ENCODE measurements at places on chromosomes 1 and 21.

DNA sequence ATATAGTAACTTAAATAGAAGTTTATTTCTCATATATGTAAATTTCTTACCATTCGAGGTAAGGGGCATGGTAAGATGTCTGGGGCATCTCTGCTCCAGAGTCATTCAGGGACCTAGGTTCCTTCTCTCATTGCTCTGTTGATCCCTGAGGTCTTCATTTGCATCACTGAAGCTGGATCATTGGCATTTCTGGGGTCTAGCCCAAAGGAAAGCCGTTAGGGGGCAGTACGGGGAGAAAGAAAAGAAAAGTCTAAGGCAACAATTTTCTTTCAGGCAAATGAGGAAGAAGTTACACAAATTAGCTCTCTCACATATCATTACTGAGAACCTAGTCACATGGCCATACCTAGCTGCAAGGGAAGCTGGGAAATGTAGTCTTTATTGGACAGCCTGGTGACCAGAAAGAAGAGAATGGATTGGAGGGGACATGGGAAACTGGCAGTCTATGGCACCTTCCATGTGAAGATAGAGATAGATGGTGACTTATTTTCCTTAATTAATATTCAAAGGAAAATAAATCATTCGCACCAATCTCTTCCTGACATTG is 10.2 kb upstream of the SUSD4 start:
- DNase-seq: no peak

DNA sequence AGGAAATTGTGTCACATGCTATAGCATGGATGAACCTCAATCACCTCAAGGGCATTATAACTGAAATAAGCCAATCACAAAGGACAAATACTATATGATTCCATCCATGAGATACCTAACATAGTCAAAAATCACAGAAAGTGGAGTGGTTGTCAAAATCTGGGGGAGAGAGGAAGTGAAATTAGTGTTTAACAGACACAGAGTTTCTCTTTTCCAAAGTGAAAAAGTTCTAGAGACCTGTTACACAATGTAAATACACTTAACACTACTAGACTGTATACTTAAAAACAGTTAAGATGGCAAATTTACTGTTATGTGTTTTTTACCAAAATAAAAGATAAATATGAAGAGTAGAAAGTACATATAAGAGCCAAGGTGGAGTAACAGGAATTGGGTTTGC is 31.8 kb downstream of the ZNF644 start:
- DNase-seq: no peak

DNA sequence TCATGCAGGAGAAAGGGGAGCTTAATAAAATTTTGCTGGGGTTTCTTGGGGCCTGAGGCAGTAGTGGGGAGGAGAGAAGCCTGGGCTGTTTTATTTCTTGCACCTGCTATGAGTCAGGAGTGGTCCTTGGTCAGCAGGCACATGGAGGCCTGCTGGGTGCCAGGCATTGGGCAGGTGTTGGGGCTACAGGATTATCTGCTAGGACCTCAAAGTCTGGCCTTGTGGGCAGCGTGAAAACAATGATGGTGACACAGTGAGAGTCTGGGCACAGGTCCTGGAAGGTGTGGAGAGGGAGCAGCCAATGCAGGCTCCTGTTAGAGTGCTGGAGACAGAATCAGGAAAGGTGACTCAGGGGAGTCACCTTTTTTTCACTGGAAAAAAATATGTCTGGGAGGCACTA is 17.2 kb downstream of the ROR1 start:
- DNase-seq: no peak

GRCh38 chr1:46492871-46493270 is 3.2 kb downstream of the DMBX1 start:
- no peak for DNase-seq

DNA sequence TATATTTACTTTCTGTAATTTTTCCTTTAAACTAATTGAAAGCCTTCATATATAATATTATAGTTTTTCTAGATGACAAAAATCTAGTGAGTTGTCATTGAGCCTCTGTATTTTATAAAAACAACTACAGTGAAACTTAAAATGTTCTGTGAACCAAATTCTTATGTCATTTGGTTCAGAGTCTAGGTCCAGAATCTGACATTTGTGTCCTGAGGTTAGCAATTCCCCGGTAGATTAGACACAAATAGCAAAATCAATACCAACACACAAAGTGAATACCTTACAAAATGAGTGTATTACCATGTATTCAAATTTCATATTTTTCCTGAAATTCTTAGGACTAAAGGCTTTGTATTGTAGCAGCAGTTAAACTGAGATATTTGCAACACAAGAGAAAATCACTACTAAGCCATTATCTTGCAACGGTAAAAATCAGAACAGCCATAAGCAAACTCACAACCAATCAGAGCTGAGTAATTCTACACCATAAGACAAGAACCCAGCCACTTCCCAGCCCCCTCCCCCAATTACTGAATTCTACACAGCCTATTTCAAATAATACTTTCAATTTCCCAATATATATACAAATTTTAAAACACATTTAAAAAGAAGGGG is 573.5 kb downstream of the SMYD3 start:
- no peak for DNase-seq

DNA sequence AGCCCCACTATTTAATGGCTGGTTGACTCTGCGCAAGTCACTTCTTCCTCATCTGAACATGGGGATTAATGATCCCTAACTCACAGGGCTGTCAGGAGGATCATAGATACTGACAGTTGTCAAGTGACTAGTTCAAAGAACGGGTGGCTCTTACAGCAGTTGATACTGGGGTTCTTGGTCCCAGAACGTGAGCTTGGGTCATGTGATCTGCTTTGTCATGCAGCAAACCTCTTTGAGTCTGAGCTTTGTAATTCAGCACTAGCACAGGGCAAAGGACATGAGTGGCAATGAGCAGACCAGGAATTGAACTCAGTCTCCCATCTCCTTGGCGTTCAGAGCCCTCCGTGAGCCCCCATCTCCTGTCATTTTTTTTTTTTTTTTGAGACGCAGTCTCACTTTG is 64.4 kb downstream of the TRABD2B start:
- no peak for DNase-seq

GRCh38 chr1:201947697-201948008 is 1.3 kb upstream of the LMOD1 start:
- no peak for DNase-seq

DNA sequence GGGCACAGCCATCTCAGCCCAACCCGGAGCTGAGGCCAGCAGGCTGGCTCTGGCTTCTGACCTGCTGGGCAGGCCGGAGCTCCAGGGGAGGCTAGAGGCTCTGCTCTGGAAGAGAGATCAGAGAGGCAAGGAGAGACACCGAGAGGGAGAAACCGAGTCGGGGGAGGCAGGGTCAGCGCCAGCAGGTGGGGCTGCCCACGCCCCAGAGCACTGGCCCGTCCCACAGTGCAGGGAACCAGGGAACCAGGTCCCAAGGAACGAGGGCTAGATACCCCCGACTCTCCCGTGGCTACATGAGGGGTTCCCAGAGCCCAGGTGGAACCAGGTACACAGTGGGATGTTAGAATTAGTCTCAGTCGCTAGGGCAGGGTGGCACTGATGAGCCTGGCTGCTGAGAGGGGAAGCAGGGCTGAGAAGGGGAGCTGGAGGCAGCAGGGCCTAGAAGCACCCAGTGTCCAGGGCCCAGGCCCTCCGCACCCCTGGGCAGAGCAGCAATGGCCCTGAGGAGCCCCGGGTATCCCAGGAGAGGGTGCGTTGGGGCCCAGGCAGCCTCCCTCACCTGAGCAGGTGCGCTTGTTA is 2.1 kb downstream of the MASP2 start:
- no peak for DNase-seq

DNA sequence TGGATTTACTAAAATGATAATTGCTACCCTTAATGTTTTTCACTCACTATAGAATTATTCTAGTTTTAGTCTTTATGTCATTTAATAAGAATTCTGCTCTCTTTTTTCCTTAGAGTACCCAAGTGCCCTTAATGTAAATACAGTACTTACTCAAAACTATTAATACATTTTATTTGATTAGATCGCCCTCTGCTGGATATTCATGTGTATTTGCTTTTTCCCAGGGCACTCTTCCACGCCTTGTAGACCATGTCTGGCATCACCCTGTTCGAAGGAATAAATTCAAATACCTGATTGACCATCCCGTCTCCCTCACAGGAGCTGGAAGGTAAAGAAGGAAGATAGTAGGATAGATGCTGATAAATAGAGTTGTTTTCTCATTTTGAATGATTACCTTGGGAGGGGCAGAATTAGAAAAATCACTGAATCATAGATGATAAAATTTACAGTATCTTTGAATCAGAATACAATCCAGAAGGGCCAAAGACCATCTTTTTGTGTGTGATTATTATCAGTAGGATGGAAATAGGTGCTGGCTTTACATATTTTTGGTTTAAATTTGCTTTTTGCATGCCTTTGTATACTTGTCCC is 4.1 kb downstream of the AXDND1 start:
- DNase-seq: no peak

DNA sequence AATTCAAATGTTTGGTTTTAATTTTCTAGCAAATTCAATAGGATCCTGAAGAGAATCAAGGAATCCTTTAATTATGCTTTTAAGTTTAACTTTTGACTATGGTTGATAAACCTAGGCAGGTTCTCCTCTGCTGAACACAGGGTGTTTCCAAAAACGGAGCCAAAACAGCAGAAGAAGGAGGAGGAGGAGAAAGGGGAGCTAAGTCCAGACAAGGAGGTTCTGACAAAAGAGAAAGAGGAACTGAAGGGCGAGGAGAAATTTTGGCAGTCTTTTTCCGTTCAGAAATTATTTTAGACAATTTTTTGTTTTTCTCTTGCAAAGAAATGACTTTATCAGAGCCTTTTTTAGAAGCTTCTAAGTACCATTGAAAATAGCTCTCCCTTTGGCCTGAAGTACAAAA is 33.2 kb upstream of the FNBP1L start:
- DNase-seq: no peak

DNA sequence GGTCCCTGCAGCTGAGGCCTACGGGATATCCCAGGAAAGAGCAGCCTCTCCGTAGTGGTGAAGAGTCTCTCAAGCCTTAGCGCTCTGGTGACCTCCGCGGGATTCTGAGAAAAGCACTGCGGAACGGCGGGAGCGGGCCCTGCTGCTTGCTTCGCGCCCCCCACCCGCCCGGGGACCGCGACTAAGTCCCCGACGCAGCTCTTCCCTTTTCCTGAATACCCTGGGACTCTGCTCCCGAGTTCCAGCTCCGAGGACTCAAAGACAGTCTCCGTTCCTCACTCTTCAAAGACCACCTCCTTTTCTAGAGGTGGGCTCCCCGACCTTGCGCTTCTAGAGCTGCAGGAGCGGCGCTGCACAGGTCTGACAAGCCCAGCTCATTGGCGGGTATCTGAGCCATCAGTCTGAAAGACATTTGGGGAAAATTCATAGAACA is 3.6 kb upstream of the PRRX1 start:
- DNase-seq: no peak

DNA sequence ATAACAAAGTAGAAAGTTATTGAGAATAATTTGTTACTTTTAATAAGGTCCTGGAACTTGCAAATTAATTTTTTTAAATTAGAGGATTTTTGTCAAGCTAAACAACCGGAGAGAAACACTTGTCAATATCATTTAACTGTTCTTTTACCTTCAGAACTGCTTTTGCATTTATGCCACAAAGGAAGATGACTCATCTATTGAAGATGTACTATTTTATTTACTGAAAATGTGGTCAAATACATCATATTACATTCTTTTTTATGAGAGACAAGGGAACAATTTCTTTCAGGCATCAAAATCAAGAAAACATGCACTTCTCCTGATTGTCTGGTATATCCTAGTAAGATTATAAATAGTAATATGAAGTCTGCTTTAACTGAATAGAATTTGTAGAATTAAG is 558.2 kb upstream of the PRMT6 start:
- DNase-seq: no peak

- no peak for DNase-seq
Measured at GRCh38 chr21:19343711-19344110, 940.1 kb upstream of the TMPRSS15 start.

DNA sequence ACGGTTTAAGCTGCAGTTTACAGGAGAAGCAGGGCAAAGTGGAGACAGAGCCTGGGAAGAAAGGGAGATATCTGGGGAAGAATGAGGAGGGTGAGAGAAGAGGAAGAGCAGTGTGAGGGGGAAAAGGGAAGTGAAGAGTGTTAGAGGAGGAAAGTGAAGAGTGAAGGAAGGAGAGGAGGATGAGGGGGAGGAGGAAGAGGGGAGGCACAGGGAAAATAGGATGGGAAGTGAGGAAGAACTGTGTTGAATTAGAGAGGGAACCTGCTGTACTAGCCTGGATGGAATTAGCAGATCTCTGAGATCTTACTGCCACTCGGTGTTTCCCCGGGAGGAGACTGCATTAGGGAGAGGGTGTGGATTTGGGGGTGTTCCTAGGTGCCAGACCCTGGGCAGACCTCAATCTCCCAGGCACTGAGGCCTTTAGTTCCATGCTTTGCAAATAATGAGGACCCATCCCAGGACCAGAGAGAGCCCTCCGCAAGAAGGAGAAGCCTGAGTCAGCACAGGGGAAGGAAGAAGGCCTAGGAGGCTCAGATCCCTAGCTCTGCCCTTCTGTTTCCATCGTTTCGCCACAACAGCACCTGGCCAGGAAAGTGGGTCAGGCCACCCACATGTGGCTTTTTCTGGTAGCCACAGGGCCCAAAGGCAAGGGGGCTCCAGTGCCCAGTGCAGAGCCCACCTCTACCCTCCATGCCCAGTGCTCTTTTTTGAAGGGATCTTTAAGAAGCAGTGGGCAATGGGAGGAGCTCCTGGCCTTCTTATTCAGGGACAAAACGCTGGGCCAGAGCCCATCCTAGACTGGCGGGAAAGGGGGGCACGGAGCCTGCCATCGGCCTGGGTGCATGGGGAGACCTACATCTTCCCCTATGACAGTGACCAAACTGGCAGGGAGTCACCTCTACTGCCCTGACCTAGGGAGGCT is 2.0 kb downstream of the LRRN2 start:
- no peak for DNase-seq

DNA sequence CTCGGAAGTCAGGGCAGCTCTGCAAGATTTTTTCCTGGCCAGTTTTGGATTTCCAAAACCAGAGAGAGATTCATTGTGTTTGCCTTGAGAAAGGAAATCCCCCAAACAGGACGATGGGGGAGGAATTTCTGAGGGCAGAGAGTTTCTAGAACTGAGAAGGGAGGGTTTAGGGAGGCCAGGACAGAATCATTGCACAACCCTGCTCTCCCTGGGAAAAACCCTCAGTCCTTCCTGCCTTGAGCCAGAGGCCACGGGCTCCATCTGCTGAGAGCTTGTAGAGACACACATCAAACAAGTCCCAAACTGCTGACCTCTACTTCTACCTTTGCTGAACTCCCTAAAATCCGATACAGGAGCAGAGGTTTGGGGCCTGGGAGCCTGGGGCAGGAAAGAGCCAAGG is 99.7 kb downstream of the NMNAT2 start:
- DNase-seq: no peak

GRCh38 chr1:231037585-231038517 is 2.2 kb downstream of the FAM89A start:
- no peak for DNase-seq

- DNase-seq: peak; percentile 30
Measured at GRCh38 chr21:42513985-42514882, 582 bp downstream of the SLC37A1 start.

Data from hippocampal formation (tissue), 2 donors.